NCI-H146 (cell line): ENCODE measurements at places on chromosomes 1 and 21.
A peak's percentile ranks its signal among the peaks of the same experiment; 100 is the strongest.

DNA sequence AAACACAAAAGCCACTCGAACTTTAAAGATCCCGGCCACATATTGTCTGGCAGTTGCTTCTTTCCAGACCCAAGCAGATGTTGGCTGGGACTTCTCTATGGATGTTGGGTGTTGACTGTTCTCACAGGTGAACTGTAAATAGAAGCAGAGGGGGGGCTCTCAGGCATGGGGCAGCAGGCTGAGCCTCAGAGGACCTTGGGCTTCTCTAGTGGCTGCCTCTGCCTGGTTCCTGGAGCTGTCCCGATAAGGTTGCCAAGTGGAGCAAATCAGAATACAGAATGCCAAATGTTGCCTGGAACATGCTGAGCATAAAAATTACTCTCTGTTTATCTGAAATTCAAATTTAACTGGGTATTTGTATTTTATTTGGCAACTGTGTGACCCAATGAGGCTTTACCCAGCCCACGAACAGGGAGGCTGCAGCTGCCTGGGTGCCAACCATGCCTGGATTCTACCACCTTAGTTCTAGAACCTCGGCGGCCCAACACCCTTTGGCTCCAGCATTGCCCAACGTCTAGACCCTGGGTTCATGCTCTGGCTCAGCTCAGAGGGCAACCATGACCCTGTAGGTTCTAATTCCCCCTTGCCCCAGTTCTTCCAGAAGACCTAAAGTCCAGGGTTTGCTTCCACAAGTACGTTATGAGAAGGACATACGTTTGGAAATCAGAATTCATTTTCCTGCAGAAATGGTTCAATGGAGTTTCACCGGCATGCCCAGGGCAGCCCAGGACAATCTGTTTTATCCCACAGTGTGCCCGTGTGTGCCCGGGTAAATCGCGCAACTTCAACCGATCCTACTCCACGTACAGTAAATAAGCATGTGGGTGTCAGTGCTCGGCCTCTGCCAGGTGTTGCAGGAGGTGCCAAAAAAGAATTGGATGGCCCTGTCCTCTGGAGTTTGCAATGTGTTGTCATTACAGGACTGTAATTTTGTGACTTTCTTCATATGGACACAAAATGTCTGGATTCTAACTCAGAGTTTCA lies 5.4 kb upstream of the SLC45A1 start:
- peak; percentile 38 for DNase-seq

DNA sequence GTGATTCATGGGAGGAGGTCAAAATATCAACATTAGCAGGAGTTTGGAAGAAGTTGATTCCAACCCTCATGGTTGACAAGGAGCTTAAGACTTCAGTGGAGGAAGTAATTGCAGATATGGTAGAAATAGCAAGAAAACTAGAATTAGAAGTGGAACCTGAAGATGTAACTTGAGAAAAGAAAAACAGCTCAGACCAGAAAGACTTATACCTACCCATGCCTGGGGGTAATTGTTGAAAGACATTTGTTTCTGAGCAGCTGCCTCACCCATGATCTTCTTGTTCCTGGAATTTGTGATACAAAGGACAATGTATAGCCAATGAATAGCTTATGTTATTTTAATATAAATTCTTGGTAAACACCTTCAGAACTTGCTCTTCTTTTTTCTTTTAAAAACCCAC lies 128.6 kb downstream of the LRIG2 start:
- DNase-seq: no peak

DNA sequence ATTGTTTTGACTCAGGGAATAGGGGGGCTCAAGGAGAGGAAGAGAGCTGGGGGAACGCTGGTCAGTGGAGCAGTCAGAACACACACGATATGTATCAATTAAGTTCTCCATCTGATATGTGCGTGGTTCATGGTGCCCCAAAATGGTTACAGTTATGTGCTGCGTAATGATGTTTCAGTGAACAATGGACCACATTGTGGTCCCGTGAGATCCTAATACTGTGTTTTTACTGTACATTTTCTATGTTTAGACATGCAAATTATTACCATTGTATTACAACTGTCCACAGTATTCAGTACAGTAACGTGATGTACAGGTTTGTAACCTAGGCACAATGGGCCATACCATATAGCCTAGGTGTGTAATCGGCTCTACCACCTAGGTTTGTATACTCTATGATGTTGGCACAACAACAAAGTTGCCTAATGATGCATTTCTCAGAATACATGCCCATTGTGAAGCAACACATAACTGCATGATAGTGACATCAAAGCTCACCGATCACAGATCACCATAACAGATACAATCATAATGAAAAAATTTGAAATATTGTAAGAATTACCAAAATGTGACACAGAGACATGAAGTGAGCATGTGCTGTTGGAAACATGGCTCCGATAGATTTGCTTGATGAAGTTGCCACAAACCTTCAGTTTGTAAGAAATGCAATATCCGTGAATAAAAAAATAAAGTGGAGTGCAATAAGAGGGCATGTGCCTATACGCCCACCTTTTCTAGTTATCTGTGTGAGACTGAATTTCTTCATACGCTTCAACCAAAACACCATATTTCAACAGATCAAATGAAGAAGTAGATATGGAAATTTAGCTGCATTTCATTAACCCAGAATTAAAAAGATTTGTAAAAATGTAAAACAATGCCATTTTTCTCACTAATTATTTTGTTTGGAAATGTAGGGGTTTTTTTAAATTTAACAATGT lies 14.8 kb upstream of the TMEM54 start:
- DNase-seq: no peak

- DNase-seq: no peak
Observed at GRCh38 chr1:2112280-2112701, 62.1 kb downstream of the PRKCZ start.

- no peak for DNase-seq
Observed at GRCh38 chr1:205500240-205501233, 3.9 kb upstream of the CDK18 start.

DNA sequence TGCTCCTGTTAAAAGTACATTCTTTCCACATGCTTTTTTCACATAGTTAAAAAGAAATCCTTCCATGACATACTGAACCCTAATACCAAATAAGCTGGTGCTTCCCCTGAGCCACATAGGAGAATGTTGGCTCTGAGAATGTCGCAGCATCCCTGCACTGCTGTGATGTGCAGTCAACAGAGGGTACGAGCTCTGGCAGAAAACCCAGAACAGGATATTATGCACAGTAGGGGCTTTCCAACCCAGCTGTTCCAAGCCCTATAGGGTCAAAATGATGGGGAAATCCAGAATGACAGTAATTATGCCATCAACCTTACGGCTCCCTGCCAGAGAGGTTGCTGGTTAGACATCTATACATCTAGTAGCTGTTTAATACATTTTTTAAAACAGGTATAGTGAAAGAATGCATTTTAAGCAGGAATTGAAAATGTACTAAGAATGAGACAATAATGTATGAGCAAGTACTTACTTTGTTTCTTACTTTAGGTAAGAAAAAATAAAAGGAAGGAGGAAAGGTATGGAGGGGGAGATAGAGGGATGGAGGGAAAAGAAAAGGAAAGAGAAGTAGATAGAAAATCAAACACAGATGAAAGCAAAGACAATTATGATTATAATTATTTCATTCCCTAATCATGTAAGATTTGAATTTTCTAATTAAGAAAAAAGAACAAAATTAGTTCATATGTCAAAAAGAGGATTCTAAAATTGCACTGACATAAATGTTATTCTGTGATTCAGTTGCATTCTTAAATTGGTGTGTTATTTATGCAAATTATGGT lies 126.0 kb downstream of the NR5A2 start:
- no peak for DNase-seq

GRCh38 chr1:91803847-91804545 lies 82.0 kb downstream of the TGFBR3 start:
- peak; percentile 44 for DNase-seq

DNA sequence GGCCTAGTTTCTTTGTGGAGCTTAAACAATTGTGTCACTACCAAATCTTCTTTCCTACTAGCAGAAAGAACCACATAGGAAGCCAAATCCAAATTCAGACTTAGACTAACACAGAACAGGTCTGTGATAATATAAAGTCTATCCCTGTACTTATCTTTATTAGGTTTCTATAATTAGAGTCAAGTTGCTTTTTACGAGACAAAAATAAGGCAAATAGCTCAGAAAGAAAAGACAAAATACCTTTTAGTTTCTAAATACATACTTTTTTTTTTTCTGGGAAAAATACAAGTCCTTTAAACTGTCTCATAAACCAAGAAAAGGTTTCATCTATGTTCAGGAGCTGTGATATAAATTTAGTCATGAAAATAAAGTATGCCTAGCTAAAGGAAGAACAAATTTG lies 78.9 kb upstream of the LBR start:
- no peak for DNase-seq

- DNase-seq: peak; percentile 85
Observed at GRCh38 chr1:226723657-226724532, 15.2 kb downstream of the ITPKB start.

- DNase-seq: no peak
Observed at GRCh38 chr1:57024428-57024827, 58.6 kb upstream of the C8B start.

DNA sequence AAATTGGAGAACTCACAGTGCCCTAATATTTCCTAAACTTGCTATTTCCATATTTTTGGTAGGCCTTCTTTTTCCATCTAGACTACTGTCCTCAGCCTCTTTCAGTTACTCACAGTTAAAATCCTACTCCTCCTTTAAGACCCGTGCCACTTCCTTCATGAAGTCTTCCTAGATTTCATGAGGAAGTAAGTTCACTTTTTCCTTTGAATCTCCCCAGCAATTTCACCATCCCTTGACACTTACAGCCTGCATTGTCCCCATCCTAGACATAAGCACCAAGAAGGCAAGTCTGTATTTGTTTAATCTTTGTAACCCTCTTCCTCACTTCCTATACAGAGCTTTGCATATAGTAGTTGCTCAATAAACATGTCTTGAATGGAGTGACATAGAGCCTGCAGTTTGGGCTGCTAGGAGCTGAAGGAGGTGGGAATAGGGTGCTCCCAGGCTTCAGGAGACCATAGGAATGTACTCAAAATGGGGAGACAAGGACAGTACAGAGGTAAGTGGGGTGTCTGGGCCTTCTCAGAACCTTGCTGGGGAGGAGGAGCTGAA lies 5.3 kb upstream of the GPR61 start:
- DNase-seq: no peak

- peak; percentile 54 for DNase-seq
Observed at GRCh38 chr21:35508139-35508888, 459.2 kb upstream of the RUNX1 start.

DNA sequence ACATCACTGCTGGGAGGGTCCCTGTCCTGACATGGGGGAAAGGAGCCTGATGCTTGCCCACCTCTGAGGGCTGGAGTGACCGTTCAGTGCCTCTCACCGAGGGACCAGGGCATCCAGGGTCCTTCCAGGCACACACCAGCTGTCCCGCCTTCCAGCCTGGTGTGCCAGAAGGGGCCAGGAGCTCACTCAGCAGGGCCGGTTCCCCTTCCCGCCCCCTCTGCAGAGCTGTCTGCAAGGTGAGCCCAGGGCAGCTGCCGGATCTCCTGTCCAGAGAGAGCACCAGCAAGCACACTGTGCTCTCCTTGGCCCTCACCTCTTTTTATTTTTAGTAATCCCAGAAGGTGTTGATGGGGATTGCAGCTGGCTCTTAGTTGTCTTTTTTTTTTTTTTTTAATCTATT lies 16.9 kb downstream of the H6PD start:
- no peak for DNase-seq

DNA sequence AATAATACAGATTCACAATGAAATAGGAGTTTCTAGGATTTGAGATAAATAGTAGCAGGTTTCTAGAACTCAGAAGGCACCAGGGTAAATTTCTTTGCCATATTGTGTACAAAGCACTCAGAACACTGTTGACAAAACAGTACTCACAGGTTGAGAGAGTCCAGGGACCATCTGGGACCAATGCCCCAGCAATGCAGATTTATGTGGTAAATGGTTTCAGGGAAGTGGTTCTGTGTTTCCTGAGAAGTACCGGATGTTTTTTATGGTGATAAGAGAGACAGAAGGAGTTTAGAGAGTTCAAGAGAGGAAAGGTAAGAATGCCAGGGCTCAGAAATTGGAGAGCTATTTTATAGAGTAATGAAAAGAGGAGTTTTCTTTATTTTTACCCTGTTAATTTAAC lies 29.6 kb upstream of the DIPK1A start:
- DNase-seq: peak; percentile 14

- no peak for DNase-seq
Observed at GRCh38 chr1:212760126-212760823, 31.3 kb downstream of the NSL1 start.

DNA sequence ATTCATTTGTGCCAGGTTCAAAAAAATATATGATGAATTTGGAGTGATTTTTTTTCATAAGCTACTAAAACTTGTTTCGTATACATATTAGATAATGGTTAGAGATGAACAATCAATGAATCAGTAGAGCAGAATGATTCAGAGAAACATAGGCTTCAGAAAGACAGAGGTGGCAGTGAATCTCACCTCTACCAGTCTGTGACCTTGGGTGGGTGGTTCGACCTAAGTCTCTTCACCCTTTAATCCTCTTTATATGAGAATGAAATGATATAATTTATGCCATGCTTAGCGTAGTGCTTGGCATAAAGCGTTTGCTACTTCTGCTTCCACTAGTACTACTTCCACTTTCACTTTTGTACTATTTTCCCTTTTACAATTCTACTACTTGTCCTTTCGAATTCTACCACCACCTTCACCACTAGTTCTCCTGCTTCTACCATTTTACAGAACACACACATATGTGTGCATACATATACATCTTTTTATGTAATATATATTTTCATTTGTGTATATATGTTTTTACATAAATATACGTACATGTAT lies 45.1 kb downstream of the FYB2 start:
- no peak for DNase-seq

- DNase-seq: no peak
Observed at GRCh38 chr1:226476066-226476465, 68.2 kb upstream of the PARP1 start.

DNA sequence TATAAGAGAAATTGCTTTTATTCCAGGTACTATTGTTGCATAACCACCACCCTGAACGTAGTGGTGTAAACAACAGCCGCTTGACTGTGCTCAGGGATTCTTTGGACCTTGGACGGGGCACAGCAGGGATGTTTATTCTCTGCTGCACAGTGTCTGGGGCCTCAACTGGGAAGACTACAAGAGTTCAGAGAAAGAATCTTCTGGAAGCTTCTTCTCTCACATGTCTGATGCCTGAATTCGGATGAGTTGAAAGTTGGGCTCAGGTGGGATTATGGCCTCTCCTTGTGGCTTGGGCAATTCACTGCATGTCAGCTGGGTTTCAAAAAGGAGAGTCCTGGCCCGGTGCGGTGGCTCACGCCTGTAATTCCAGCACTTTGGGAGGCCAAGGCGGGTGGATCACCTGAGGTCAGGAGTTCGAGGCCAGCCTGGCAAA lies 19.0 kb upstream of the SSBP3 start:
- DNase-seq: no peak
